Stimulated activated CD4-positive, alpha-beta T cell treated with anti-CD3 and anti-CD28 coated beads, Interleukin-4, amount 100 ng/mL, for 1 hour (primary cell): ENCODE measurements at places on chromosomes 5 and 9.

DNA sequence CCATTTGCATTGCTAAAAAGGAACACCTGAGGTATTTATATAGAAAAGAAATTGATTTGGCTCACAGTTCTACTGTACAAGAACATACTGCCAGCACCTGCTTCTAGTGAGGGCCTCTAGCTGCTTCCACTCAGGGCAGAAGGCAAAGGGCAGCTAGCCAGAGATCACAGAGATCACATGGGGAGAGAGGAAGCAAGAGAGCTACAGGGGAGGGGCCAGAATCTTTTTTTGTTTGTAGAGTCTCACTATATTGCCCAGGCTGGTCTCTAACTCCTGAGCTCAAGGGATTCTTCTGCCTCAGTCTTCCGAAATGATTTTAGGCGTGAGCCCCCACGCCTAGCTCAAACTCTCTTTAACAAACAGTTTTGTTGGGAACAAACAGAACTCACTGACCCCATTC lies 6.1 kb downstream of the SLCO4C1 start:
- no peak for DNase-seq

DNA sequence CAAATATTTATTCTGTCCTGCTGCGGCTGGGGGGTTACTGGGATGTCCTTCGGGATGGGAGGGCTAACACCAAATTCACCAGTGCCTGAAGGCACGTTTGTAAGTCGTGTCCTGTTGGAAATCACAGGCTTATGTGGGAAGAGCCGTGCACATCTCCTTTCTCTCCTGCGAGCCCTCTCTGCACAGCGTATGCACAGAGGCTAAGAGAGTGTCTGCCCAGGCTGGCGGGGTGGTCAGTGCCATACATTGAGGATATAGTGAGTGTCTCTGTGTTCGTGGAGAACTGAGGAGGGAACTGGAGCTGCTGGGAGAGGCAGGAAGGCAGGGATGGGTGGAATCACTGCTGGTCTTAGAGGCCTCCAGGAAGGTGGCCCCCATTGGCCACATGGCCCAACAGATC lies 110.1 kb downstream of the WNK2 start:
- DNase-seq: no peak

DNA sequence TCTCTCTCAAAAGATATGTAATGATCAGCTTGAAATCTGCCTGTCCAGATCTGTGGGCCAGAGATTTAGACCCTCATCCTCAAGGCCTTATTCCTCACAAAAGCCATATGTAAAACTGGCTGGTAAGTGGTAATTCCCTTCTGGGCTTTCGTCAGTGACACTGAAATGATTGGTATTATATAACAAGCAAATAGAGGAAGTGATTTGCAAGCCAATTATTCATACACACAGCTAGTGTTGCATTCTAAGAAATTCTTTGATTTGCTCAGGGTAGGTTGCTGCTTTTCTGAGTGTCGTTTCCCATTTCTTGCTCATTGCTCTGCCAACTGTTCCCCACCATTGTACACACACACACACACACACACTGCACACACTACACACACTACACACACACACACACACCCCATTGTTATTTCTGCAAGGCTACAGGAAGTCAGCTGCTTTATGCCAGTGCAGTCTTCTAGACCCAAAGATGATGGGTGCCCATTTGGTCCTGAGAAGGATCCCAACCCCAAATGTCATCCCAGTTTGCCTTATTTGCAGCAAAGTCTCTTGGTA lies 76.8 kb downstream of the PRLR start:
- no peak for DNase-seq

DNA sequence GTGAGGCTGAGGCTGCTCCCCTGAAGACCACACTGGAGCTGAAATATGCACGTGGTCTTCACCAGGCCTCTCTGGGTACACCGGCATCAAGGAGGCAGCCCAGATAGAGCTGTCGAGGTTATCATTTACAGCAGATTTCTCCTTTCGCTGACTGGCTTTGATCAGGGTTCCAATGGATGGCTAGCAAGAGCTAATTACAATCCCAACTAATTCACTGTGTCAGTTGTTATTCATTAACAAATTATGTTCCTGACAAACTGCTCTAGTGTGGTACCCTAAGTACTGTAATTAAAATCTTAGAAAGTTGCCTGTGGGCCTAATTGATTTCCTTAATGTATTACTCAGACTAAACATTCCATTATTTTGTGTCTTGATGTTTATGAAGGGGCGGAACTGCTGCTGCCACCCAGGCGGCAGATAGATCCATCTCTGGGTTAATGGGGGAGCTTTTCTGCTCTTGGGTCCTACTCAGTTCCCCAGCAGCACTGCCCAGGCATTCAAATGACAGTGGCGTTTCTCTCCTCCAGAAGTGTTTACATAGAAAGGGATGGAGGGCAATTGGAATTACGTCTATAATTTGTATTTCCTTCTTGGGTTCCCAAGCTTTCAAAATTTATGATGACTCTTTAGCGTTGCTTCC lies 71.7 kb upstream of the RAD23B start:
- no peak for DNase-seq

GRCh38 chr9:85027870-85028269 lies 358.3 kb downstream of the NTRK2 start:
- DNase-seq: no peak

DNA sequence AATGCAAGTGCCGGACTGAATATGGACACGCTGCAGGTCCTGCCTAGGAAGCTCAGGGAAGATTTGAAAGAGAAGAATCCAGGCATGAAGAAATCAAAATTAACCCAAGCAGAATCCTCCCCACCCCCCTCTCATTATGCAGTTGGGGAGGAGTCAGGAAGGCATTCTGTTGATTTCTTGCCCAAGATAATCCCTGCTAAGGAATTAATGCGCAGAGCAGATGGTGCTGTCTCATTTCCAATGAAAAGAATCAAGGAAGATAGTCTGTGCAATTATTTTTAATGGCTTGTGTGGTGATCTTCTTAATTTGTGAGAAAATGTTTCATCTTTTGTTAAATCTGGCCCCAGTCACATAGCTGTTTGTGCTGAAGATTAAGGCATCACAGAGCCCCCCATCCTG lies 145.0 kb downstream of the ZNF462 start:
- DNase-seq: no peak

DNA sequence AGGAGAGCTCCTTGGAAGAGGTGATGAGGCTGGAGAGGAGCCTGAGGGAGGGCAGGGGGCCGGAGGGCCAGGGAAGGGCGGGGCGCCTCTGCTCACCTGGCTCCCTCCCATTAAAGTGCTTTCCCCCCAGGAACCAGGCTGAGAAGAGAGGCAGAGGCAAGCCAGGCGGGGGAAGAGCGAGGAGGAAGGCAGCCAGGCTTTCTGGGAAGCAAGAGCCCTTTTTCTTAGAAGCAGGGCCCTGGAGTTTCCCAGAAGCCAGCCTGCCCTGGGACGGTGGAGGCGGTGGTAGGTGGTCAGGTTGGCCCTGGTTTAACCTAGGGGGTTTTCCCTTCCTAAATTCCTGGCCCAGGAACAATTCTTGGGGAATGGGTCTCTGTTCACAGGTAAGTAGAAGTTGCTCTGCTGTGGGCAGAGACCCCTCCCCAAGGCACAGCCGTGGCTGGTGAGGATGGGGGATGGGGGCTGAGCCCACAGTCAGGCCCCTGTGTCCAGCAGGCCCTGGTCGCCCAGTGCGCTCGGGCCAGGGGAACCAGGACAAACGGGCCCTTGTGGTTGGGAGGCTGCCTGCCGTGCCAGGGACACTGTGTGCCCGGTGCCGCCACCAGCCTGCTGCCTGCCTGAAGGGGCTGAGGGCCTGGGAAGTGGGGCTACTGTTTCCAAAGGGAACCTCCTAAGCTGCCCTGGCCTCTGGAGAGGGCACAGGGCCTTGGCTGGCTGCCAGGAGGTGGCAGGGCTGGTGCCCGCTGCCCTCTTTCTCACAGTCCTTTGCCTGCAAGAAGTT lies 16.6 kb upstream of the RALGDS start:
- no peak for DNase-seq

DNA sequence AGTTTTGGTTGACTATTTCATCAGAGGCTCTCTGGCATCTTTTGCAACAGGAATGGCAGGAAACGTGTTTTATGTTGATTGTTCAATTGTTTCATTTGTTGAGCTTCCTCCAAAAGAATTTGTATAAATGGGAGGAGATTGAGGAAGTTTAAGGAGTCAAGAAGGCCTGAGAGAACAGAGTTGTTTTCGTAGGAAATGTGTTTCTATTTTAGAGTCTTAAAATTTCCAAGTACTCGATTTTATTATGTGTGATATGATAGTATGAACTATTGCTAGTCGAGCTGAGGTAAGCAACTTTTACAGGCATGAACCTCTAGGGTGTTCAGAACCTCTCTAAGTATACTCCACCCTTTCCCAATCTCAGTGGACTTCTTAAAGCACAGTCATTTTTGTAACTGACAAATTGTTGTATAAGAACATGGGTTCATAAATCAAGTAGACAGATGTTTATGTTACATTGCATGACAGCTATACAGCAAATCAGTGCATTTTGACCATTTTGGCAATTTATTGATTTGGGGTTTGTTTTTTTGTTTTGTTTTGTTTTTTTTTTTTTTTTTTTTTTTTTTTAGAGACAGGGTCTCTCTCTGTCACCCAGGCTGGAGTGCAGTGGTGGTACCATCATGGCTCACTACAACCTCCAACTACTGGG lies 47.4 kb downstream of the POLK start:
- no peak for DNase-seq

GRCh38 chr9:135960411-135961276 lies 529 bp downstream of the UBAC1 start:
- DNase-seq: no peak

DNA sequence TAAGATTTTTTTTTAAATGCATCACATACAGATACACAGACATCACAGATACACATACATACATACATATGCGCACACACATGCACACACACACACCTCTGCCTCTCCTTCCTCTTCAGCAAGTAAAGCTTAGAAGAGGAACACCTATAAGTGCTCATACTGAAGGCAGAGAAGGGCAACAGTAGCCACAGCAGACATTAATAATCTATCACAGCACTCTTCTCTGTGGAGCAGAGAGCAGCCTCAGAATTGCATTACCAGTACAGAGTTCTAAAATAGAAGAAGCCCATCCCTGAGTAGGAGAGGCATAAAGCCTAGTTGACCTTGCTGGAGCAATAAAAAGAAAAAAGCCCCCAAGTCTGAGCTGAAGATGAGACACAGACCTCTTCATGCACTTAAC lies 110.6 kb downstream of the MLLT3 start:
- no peak for DNase-seq

- DNase-seq: no peak
Observed at GRCh38 chr5:74072646-74073045, 446.6 kb downstream of the ARHGEF28 start.

DNA sequence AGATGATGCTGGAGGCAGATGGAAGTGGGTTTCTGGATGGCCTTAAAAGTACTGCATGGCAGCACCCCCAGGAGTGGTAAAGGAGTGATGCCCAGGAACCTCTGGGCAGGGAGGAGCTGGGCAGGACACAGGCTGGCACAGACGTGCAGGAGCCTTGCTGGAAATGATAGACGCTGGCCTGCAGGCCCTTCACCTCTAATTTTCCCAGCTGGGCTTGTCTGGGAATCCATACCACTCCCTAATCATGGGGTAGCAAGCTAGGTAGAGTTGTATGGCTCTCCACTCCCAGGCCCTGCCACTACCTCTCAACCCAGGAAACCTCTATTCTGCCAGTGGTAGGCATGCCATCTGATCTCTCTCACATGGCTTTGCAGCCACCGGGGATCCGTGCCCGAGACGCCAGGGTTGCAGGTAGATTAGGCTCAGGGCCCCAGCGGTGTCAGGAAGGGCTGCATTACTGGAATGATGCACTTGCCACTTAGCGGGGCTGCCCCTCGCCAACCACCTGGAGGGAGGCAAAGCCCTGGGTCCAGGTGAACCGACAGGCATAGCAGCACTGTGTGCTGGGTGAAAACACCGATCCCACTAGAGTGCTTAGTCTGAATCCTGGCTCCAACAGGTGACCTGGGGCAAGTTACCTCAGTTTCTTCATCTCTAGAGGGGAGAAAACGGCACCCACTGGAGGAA lies 79.6 kb upstream of the SLC25A51 start:
- no peak for DNase-seq

- peak; percentile 48 for DNase-seq
Observed at GRCh38 chr9:75891277-75891741, 836 bp downstream of the PCSK5 start.

DNA sequence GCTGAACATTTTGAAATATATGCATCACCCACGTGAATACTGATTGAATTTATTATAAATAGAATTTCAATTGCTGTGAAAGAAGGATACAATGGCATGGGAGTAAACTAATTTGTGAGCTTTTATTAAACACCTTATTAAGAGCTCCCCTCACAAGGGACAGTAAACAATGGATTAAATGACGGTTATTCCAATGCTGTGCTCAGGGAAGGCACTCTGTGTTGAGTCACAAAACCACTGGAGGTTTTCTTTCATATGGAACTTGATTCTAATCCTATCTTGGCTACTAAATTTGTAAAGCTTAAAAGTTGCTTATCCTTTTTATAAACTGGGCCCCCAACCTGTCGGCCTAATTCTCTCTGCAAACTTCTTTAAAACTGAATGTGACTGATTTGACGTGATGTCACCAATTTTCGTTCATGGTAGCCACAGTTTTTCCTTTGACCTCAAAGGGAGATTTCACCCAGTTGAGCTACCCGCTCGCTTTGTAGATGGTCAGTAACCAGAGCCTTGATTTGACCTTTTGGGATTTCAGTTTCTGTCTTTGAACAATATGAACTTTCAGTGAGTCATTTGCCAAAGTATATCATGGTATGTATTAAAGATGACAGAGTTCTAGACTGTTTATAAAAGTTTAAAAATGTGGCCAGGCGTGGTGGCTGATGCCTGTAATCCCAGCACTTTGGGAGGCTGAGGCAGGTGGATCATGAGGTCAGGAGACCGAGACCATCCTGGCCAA lies 61.3 kb upstream of the PIK3R1 start:
- no peak for DNase-seq

GRCh38 chr9:122263699-122264349 lies 816 bp downstream of the RBM18 start:
- no peak for DNase-seq

GRCh38 chr9:31623511-31623910 lies 760.9 kb upstream of the ACO1 start:
- no peak for DNase-seq

DNA sequence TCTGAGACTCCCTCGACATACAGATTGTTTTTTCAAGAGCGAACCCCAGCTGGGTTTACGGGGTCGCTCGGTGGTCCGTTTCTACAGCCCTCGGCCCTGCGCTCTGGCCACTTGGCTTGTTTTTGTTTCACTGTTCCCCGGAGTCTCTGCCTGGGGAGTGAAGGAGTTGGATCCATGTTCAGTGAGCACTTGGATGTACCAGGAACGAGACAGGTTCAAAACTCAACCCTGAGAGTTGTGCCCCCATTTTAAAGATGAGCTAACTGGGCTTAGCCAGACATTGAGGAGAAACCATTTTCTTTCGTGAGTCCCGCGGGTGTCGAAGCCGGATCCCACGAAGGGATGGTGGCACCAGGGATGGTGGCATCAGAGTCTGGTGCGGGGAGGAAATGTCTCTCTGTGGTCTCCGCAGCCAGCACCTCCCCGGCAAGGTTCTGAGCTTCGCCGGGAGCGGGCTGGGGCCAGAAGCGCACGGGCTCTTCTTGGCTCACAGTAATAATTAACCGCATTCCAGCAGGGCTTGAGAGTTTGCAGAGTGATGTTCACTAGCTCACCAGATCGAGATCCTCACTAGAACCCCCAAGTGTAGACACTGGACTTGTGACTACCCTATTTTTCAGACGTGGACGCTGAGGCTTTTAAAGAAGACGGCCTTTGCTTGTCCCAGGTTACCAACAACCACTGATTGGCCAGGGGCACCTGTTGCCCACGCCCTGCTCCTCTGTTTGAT lies 1.0 kb downstream of the MSX2 start:
- DNase-seq: no peak

GRCh38 chr5:2525351-2525750 lies 226.1 kb downstream of the IRX2 start:
- DNase-seq: no peak
